A549 treated with Hydrocortisone at 1 μM for 4 hours (cell line): ENCODE measurements at places on chromosomes 2 and 18. TPM values are rescaled to one million over a fixed set of nuclear protein-coding genes. Genes with fewer than 3 reads are reported as not detected.

The GCG gene
- total RNA-seq = not detected in 5 replicates

The TRIM43 gene
- 0.07 to 0.15 TPM (median 0.08 TPM) in 3 of 5 replicates, not detected in the others for total RNA-seq

The EIF2AK3 gene
- total RNA-seq = 32.7 to 47.6 TPM (median 38.3 TPM) in 5 replicates

The RASGRP3 gene
- total RNA-seq = 0.66 to 1.1 TPM (median 1.0 TPM) in 5 replicates

The GMPPA gene
- total RNA-seq = 36.9 to 40.3 TPM (median 37.8 TPM) in 5 replicates

The NYAP2 gene
- 0.02 TPM in 1 of 5 replicates, not detected in the others for total RNA-seq

The ATP6V1B1 gene
- 1.9 to 3.6 TPM (median 2.5 TPM) in 5 replicates for total RNA-seq

The LRRTM1 gene
- total RNA-seq = not detected in 5 replicates

The SAG gene
- total RNA-seq = not detected in 5 replicates

The ARPC2 gene
- 291 to 305 TPM (median 299 TPM) in 5 replicates for total RNA-seq

The ATP6V1C2 gene
- total RNA-seq = 0.15 to 0.35 TPM (median 0.32 TPM) in 5 replicates

The SP140L gene
- 2.4 to 4.1 TPM (median 3.2 TPM) in 5 replicates for total RNA-seq

The CYP27A1 gene
- 0.05 to 0.21 TPM (median 0.15 TPM) in 5 replicates for total RNA-seq

The GAL3ST2 gene
- total RNA-seq = 0.18 to 0.25 TPM (median 0.23 TPM) in 5 replicates

The IL1A gene
- 0.17 to 0.24 TPM (median 0.23 TPM) in 5 replicates for total RNA-seq

The FOXD4L1 gene
- total RNA-seq = 0.21 to 0.55 TPM (median 0.29 TPM) in 5 replicates

The ADI1 gene
- 50.0 to 61.1 TPM (median 57.2 TPM) in 5 replicates for total RNA-seq

The LINC00305 gene
- not detected in 5 replicates for total RNA-seq

The FAP gene
- total RNA-seq = 0.23 TPM in 1 of 5 replicates, not detected in the others

The SERPINB13 gene
- not detected in 5 replicates for total RNA-seq

The HOXD9 gene
- total RNA-seq = 0.58 to 1.7 TPM (median 1.1 TPM) in 5 replicates
